ENCODE measurements at places on chromosomes 7 and 10.

GRCh38 chr10:17622061-17622460, 4.9 kb upstream of the HACD1 start:
- DNase-seq, result no peak

DNA sequence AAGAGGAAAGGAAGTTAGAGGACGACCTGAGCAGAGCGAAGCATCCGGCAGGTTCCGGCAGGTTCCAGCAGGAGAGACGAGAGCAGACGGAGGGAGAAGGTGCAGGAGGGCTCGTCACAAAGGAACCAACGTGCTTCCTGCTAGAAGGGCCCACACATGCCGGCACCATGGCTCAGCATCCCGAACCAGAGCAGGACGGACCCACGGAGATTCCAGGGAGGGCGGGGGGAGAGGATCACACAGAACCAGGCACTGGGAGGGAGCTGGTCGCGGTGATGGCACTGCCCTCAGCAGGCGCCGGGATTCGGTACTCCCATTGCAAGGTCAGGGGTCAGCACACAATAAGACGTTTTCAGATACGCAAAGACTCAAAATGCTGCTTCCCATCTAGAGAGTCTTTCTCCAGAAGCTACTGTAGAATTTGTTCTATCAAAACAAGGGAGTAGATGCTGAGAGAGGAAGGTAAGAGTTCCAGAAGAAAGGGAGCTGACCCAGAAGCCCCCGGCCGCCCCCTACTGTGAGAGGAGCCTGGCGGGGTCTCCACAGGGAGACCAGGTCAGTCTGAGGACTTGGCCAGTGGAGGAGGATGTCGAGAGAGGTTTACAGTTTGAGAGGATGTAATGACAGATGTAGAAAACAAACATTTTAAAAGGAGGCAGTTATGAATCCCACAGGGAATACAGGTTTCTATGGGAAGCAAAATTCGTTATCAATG, 23.6 kb upstream of the PWWP2B start:
- DNase-seq, result no peak

DNA sequence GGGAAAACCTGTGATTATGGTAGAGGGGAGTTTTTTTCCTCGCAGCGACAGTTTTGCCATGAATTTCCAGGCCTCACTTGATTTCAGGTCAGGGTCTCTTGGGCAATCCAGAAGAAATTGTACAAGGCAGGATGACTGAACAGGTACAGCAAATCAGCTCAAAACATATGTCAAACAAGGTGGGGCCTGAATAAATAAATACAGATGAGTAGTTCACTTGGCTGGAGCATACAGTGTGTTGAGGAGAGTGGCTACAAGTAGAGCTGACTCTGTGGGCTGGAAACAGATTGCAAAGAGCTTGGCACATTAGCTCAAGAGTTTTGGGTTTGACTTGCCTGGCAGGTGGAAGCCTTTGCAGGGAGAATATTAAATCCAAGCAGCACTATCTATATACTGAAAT, 15.0 kb downstream of the GIMAP8 start:
- DNase-seq, result no peak

DNA sequence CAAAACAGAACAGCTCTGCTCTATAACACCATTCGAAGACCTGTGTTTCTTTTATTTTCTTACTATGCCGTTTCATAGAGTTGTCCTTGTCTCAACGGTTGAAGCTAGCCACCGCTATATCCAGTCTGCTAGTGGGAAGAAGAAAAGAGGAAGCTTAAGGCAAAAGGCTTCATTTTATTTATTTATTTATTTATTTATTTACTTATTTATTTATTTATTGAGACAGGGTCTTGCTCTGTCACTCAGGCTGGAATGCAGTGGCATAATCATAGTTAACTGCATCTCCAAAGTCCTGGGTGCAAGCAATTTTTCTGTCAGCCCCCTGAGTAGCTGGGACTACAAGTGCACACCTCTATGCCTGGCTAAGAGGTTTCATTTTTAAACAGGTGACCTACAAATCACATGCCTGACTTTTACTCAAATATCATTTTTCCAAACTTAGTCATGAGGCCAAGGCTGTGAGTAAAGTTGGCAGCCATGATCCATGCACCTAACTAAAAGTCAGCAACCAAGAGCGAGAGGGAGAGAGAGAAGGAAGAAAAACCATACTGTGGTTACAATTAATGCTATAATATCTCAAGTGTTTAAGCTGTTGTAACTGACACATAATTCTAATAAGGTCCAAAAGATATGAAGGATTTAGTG, 1305.3 kb upstream of the LRRTM3 start:
- DNase-seq, result no peak

GRCh38 chr7:25093268-25093826, 31.7 kb downstream of the CYCS start:
- peak; percentile 33 for DNase-seq

DNA sequence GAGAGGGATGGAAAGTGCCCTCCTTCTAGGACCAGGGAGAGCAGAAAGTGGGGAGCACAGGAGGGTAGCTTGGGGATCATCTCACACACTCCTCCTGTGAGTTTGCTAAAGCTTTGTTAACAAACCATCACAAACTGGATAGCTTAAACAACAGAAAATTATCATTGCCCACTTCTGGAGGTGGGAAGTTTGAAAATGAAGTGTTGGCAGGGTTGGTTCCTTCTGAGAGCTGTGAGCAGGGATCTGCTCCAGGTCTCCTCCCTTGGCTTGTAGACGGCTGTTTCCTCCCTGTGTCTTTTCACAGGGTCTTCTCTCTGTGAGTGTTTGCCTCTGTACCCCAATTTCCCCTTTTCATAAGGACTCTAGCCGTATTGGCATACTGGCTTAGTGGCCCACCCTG, 32.0 kb upstream of the CXCL12 start:
- no peak for DNase-seq

DNA sequence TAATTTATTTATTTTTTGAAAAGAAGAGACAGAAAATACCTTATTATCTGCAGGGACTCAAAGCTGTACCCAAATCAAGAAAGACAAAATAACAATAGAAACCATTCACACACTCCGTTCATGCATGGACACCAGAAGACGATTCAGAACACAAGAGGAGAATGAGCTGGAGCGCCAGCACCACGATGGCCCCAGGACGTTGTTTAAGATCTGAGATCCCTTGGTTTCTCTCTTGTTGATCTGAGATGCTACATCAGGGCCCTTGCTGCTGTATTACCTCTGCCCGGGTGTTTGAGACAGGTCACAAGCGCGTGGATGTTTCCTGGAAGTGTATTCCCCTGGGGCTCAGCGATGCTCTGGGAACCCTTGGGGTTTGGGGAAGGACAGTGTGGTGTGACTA, 46.8 kb downstream of the CHST3 start:
- DNase-seq, result no peak

GRCh38 chr7:84055904-84056605, 138.5 kb downstream of the SEMA3A start:
- no peak for DNase-seq

GRCh38 chr10:113504423-113504822, 48.4 kb upstream of the HABP2 start:
- no peak for DNase-seq

- DNase-seq, result no peak
Observed at GRCh38 chr7:2824678-2825461, 19.2 kb downstream of the GNA12 start.

GRCh38 chr10:98170249-98171117, 36.0 kb downstream of the R3HCC1L start:
- no peak for DNase-seq

DNA sequence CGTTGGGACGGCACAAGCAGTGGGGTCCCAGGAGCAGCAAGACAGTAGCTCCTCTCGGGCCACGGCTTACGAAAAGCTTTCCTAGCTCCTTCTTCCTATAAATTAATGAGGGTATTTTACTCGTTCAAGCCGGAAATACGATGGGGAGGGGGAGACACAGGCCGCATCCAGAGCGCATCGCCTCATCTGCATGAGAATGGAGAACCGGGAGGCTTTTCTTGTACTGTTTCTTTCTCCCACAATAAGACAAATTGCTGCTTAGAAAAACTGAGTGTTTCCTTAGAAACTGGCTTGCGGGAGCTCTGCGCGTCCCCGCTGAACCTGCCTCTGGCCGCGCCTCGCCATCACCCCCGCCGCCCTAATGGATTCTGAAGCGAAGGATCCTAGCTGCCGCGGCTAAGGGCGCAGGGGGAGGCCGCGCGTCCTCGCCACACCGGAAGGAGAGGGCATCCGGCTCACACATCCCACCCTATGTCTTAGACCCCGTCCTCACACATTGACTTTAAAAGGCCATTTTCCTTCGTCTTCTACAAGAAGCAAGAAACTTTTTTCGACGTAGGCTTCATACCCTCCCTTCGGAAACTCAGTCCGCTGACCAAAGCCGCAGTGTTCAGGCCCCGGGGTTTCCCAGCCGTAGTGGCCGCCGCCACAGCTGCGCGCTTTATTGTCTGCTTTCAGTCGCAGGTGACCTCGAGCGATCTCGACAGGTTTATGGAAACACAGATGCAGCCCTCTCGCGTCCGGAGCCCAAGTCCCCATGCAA, 8.8 kb downstream of the NXPH1 start:
- DNase-seq, result no peak

DNA sequence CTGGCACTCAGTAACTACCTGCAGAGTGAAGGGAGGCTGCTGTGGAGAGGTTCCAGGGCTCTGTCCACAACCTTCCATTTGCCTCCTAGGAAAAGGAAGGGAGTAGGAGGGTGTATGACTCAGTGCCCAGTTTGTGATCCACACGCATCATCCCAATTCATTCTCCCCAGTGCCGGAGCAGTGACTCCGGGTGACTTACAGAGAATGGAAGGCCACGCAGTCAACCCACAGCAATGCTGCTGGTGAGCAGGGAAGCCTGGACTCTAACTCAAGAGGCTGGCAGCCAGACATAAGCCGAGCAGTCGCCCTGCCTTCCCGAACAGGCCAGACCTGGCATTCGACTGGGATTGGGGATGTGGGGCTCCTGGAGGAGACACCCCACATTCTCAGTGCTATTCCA, 139.9 kb downstream of the SH3PXD2A start:
- peak; percentile 23 for DNase-seq

- no peak for DNase-seq
Observed at GRCh38 chr10:71343392-71343773, 24.3 kb downstream of the SLC29A3 start.

DNA sequence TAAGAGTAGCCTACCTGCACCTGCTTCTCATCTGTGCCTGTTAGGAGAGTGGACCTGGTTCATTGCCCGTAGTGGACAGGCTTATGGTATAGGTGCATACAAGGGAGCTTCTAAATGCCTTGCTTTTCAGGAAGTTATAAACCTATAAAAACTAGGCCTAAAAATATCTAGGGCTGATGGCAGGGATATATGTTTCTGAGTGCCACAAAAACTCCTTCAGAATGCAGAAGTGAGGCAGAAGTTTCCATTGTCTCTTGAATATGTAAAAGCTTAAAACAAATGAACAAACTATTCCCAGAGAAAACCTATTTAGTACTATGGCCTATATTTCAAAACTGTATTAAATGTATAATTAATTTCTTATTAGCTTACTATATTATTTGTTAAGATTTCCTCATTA, 91.8 kb downstream of the RNLS start:
- no peak for DNase-seq

- no peak for DNase-seq
Observed at GRCh38 chr10:70162892-70163201, 7.5 kb downstream of the SAR1A start.

DNA sequence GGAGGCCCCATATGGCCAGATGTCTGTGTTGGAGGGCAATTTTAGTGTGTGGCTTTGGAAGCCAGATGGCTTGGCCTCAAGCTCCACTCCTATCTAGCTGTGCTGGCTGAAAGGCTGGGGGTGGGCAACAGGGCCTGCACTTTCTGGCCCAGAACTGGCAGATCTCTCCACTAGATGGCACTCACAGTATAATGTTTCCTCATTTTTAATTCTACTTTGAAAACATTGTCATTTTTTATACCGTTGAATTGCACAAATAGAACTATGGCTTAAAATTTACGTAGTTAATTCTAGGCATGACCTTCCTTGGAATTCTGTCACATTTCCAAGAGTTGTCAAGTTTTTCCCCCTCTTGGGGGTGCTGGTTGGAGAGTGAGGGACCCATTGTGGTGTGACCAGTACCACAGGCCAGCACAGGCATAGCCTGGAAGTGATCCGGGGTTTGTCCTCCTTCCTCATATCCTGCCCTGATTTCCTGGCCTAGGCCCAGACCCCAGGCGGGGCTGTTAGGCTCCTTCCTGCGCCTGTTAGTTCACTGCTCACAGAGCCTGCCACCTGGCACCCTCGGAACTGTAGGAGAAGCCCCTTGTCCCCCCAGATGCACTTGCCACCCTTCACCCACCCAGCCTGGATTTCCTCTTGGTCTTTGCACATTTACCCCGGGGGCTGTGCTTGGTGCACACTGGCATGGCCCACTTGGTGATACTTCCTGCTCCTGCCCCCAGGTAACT, 52.8 kb downstream of the ARHGAP22 start:
- peak; percentile 24 for DNase-seq

DNA sequence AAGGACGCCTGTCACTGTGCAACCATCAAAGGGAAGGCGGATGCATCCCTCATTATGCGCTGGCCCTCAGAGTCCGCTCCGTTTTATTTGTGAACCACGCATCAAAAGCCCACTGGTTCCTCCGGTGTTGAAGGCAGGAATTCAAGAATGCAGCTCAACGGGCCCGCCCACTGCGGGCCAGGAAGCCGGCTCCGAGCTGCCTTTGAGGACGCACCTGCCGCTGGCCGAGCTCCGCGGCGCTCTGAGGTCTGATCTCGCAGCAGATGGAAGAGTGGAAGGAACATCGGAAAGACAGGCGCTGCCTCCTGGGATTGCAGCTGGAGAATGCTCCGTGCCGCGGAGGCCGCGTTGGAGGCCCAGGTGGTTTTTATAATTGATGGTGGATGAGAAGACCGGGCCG, 56.9 kb upstream of the ADGRA1 start:
- DNase-seq, result no peak

DNA sequence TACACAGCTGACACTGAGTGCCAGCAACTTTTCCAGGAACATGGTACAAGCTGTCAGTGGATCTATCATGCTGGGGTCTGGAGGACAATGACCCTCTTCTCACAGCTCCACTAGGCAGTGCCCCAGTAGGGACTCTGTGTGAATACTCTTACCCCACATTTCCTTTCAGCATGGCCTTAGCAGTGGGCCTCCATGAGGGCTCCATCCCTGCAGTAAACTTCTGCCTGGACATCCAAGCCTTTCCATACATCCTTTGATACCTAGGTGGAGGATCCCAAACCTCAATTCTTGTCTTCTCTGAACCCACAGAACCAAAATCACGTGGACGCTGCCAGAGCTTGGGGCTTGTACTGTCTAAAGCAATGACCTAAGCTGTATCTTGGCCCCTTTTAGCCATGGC, 116.8 kb downstream of the IQUB start:
- DNase-seq, result no peak

GRCh38 chr7:93036149-93036640, 81.6 kb downstream of the SAMD9 start:
- no peak for DNase-seq

GRCh38 chr10:16989826-16990293, 139.8 kb downstream of the CUBN start:
- DNase-seq, result no peak

GRCh38 chr7:132569884-132570614, 6.2 kb downstream of the PLXNA4 start:
- DNase-seq, result no peak
